Hepatocyte (in vitro differentiated cells): ENCODE measurements at places on chromosomes 16 and 17. TPM values are rescaled to one million over a fixed set of nuclear protein-coding genes. Genes with fewer than 3 reads are reported as not detected.

DNA sequence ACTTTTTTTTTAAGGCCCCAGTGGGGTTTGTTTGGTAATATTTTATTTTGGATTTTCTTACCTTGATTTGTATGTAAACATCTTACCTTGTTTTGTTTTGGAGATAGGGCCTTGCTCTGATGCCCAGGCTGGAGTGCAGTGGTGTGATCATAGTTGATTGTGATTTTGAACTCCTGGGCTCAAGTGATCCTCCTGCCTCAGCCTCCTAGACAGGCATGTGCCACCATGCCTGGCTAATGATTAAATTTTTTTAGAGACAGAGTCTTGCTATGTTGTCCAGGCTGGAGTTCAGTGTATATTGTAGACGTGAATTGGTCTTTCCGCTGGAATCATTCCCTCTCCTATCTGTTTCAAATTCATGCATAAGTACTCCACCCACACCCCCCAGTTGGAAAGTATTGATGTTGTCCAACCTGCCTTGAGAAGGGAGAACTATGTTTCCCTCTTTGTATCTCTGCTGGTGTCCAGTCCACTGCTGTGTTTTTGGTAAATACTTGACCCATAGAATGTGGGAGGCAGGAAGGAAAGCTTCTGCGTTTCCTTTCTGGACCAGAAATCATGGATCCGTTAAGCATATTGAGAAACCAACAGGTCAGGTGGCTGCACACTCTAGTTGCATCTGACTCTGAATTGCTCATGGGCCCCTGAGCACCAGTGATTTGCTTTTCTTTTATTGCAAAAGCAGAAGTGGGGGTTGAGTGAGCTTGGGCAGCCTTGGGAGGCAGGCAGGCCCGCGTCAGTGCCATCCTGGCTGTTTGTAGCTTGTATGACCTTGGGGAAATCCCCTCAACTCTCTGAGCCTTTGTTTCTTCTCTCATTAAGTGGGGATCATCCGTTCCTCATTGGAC lies 25.0 kb downstream of the RMI2 start:
- H3K27ac ChIP-seq: no peak overlapping the region
- H3K4me3 ChIP-seq: no peak overlapping the region
- H3K4me1 ChIP-seq: no peaks in the 10 kb centered on the region
- peak; percentile 19 for DNase-seq
- H3K27me3 ChIP-seq: no peaks in the 10 kb centered on the region

DNA sequence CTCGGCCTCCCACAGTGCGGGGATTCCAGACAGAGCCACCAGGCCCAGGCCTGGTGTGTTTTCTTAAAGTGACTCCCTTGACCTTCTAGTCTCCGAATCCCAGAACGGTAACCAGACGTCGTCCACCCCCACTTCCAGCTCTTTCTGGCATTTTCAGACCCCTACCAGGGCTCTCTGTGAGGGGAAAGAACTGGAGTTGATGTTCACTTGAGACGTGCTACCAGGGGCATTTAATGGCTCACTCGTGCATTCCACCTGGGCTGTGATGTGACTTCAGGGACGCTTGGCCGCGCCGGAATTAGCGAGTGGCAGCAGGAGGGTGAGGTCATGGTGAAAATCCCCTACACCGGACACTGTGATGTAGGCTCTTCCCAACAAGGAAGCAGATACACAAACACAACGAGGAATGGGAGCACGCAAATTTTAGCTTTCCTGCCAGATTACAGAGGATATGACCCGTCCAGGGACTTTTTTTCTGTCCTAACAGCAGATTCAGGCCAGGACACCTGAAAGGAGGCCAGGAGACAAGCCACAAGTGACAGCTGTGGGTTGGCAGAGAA lies 1.1 kb upstream of the GNA13 start:
- no peak overlapping the region for H3K4me3 ChIP-seq
- no peaks in the 10 kb centered on the region for H3K27me3 ChIP-seq
- H3K36me3 ChIP-seq: no peaks in the 10 kb centered on the region
- H3K27ac ChIP-seq: peak overlapping the region; percentile 100
- peaks cover 19% of the 10 kb centered on the region for H3K4me1 ChIP-seq

DNA sequence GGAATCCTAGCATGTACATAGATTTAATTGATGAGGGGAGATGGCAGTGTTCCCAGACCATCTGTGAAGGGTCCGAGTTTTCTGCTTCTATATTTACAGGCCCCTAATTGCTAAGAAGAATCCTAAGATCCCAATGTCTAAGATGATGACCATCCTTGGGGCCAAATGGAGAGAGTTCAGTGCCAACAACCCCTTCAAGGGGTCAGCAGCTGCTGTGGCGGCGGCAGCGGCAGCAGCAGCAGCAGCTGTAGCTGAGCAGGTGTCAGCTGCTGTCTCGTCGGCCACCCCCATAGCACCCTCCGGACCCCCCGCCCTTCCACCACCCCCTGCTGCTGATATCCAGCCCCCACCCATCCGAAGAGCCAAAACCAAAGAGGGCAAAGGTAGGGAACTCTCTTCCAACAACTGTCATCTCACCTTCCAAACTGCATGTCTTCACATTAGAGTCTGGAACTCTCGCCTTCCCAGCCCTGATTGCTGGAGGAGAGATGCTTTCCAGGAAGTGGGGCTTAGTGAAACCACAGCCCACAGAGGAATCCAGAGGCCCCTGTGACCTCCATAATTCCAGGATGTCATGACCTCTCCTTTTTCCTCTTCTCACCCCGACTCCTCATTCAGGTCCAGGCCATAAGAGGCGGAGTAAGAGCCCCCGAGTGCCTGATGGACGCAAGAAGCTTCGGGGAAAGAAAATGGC lies 4.7 kb downstream of the CHD3 start:
- no peak overlapping the region for H3K27ac ChIP-seq
- H3K27me3 ChIP-seq: no peaks in the 10 kb centered on the region
- H3K4me1 ChIP-seq: peaks cover 19% of the 10 kb centered on the region
- H3K36me3 ChIP-seq: no peaks in the 10 kb centered on the region

- peaks cover 18% of the 10 kb centered on the region for H3K27me3 ChIP-seq
- DNase-seq: no peak
- no peaks in the 10 kb centered on the region for H3K4me1 ChIP-seq
- H3K27ac ChIP-seq: no peak overlapping the region
- no peaks in the 10 kb centered on the region for H3K36me3 ChIP-seq
- H3K4me3 ChIP-seq: no peak overlapping the region
Measured at GRCh38 chr17:6105649-6106007, 35.4 kb downstream of the WSCD1 start.

GRCh38 chr17:78567991-78568390 lies 9.2 kb downstream of the DNAH17 start:
- no peaks in the 10 kb centered on the region for H3K4me1 ChIP-seq
- no peaks in the 10 kb centered on the region for H3K27me3 ChIP-seq
- DNase-seq: no peak
- no peak overlapping the region for H3K4me3 ChIP-seq
- no peak overlapping the region for H3K27ac ChIP-seq
- H3K36me3 ChIP-seq: no peaks in the 10 kb centered on the region

GRCh38 chr16:22188595-22189442 lies 17.3 kb upstream of the EEF2K start:
- no peaks in the 10 kb centered on the region for H3K36me3 ChIP-seq
- DNase-seq: peak; percentile 90
- H3K27me3 ChIP-seq: no peaks in the 10 kb centered on the region
- H3K4me3 ChIP-seq: no peak overlapping the region

- no peaks in the 10 kb centered on the region for H3K4me1 ChIP-seq
- no peak for DNase-seq
- no peak overlapping the region for H3K27ac ChIP-seq
- H3K36me3 ChIP-seq: no peaks in the 10 kb centered on the region
- no peaks in the 10 kb centered on the region for H3K27me3 ChIP-seq
Measured at GRCh38 chr17:21176773-21177395, 37.1 kb downstream of the TMEM11 start.

- no peak overlapping the region for H3K4me3 ChIP-seq
- no peaks in the 10 kb centered on the region for H3K27me3 ChIP-seq
- H3K4me1 ChIP-seq: no peaks in the 10 kb centered on the region
- H3K27ac ChIP-seq: no peak overlapping the region
- no peaks in the 10 kb centered on the region for H3K36me3 ChIP-seq
- DNase-seq: no peak
Measured at GRCh38 chr16:57000271-57001025, 11.1 kb downstream of the NLRC5 start.

- H3K27me3 ChIP-seq: no peaks in the 10 kb centered on the region
- no peak overlapping the region for H3K27ac ChIP-seq
- H3K4me3 ChIP-seq: no peak overlapping the region
- no peaks in the 10 kb centered on the region for H3K4me1 ChIP-seq
- H3K36me3 ChIP-seq: no peaks in the 10 kb centered on the region
- DNase-seq: no peak
Measured at GRCh38 chr16:22141767-22142166, 20.5 kb upstream of the SDR42E2 start.

- peak; percentile 4 for DNase-seq
- no peaks in the 10 kb centered on the region for H3K27me3 ChIP-seq
- peaks cover 6% of the 10 kb centered on the region for H3K4me1 ChIP-seq
- H3K27ac ChIP-seq: no peak overlapping the region
- no peak overlapping the region for H3K4me3 ChIP-seq
Measured at GRCh38 chr17:40022961-40023541, 7.8 kb downstream of the CSF3 start.

- H3K27ac ChIP-seq: no peak overlapping the region
- no peaks in the 10 kb centered on the region for H3K4me1 ChIP-seq
- no peaks in the 10 kb centered on the region for H3K27me3 ChIP-seq
- no peak overlapping the region for H3K4me3 ChIP-seq
Measured at GRCh38 chr17:34998205-34998604, 17.9 kb downstream of the LIG3 start.

DNA sequence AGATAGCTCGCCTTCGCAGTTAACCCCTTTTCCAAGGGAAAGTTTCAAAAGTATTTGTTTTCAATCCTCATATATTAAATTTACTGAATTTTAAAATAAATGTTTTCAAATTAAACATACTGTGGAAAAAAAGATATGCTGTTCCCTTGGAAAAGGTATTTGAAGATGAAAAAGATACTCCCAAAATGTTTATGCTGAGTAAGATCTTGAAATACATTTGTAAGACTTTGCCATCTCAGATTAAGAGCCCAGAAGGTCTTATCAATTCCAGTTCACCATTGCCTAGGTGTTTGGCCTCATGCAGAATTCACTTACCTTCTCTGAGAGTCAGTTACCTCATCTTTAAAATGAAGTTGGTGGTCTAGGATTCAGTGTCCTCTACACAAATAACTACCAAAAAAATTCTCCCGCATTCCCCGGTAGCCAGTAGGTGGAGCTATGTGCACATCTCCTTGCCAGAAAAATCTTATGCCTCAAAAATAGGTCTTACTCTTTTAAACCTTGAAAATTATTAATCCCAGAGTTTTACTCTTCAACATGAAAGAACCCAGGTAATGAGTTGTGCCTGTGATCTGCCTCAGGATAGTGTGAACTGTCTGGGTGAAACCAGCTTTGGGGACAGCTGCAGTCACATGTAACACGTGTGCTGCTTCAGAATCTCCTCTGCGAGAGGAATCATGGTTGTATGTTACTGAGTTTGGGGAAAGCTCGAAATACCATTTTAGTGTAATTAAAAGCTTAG lies 178.3 kb downstream of the MRTFB start:
- H3K27me3 ChIP-seq: no peaks in the 10 kb centered on the region
- H3K4me1 ChIP-seq: no peaks in the 10 kb centered on the region
- H3K36me3 ChIP-seq: no peaks in the 10 kb centered on the region
- peak; percentile 40 for DNase-seq
- no peak overlapping the region for H3K4me3 ChIP-seq

- no peak for DNase-seq
- H3K4me1 ChIP-seq: no peaks in the 10 kb centered on the region
- H3K36me3 ChIP-seq: no peaks in the 10 kb centered on the region
Measured at GRCh38 chr16:84557504-84557903, 53.0 kb upstream of the MEAK7 start.

DNA sequence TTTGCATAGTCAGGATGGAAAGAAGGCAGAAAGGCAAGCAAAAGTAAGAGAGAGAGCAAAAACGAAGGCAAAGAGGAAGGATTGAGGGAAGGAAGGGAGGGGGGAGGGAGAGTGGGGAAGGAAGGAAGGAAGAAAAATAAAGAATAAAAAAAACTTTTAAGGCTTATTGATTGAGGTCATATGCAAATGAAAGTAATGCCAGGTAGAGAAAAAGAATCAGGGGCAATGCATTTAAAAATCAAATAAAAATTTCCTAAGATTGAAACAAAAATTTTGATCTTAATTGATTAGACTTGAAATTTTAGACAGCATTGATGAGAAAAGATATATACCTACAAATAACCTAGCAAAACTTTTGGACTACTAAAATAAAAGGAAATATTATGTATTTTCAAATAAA lies 153.9 kb upstream of the KIF2B start:
- no peaks in the 10 kb centered on the region for H3K36me3 ChIP-seq
- no peaks in the 10 kb centered on the region for H3K27me3 ChIP-seq
- H3K4me1 ChIP-seq: no peaks in the 10 kb centered on the region
- H3K4me3 ChIP-seq: no peak overlapping the region
- DNase-seq: no peak
- no peak overlapping the region for H3K27ac ChIP-seq

- peak overlapping the region; percentile 45 for H3K4me3 ChIP-seq
- H3K27ac ChIP-seq: peak overlapping the region; percentile 89
- no peaks in the 10 kb centered on the region for H3K36me3 ChIP-seq
Measured at GRCh38 chr17:42797067-42798007, 1.2 kb downstream of the COA3 start.

- peak overlapping the region; percentile 97 for H3K4me3 ChIP-seq
- H3K27ac ChIP-seq: peak overlapping the region; percentile 31
- H3K36me3 ChIP-seq: no peaks in the 10 kb centered on the region
- H3K4me1 ChIP-seq: peaks cover 9% of the 10 kb centered on the region
- DNase-seq: peak; percentile 53
Measured at GRCh38 chr16:28951410-28951943, 740 bp downstream of the NFATC2IP start.

DNA sequence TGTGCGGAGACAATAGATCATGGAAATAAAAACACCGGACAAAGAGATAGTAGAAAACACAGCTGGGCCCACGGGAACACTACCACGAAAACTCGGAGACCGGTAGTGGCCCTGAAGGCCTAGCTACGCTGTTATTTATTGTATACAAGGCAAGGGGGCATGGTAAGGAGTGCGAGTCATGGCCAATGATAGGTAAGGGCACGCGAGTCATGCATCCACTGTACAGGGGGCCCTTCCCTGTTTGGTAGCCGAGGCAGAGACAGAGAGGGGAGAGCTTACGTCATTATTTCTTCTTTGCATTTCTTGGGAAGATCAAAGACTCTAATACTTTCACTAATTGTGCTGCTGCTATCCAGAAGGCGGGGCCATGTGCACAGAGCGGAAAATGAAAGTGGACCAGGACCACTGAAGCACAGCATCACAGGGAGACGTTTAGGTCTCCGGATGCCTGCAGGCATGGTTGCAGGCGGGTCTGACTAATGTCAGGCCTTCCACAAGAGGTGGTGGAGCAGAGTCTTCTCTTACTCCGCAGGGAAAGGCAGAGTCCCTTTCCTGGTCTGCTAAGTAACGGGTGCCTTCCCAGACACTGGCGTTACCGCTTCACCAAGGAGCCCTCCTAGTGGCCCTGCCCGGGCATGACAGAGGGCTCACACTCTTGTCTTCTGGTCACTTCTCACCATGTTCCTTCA lies 74.4 kb upstream of the ARL4D start:
- H3K4me1 ChIP-seq: no peaks in the 10 kb centered on the region
- DNase-seq: no peak
- no peaks in the 10 kb centered on the region for H3K36me3 ChIP-seq
- no peaks in the 10 kb centered on the region for H3K27me3 ChIP-seq
- H3K4me3 ChIP-seq: no peak overlapping the region
- H3K27ac ChIP-seq: no peak overlapping the region

TEX14 gene
- 0.04 and 0.07 TPM in 2 replicates for total RNA-seq

TBC1D26 gene
- total RNA-seq: 0.40 and 1.7 TPM in 2 replicates

SLC12A3 gene
- not detected in 2 replicates for total RNA-seq

SP6 gene
- total RNA-seq: 0.80 and 1.3 TPM in 2 replicates

EPOP gene
- total RNA-seq: 0.92 and 0.93 TPM in 2 replicates

SLC25A11 gene
- total RNA-seq: 42.9 and 59.5 TPM in 2 replicates

MMP28 gene
- 11.2 and 18.0 TPM in 2 replicates for total RNA-seq

SYT17 gene
- 4.3 and 6.7 TPM in 2 replicates for total RNA-seq

GLTPD2 gene
- 36.4 and 40.1 TPM in 2 replicates for total RNA-seq

PLXDC1 gene
- total RNA-seq: 4.1 and 8.6 TPM in 2 replicates
